ENCODE measurements at places on chromosomes 6 and 20.

- DNase-seq, result no peak
These were observed 22.8 kb downstream of the PANK2 start for GRCh38 chr20:3911956-3912355.

DNA sequence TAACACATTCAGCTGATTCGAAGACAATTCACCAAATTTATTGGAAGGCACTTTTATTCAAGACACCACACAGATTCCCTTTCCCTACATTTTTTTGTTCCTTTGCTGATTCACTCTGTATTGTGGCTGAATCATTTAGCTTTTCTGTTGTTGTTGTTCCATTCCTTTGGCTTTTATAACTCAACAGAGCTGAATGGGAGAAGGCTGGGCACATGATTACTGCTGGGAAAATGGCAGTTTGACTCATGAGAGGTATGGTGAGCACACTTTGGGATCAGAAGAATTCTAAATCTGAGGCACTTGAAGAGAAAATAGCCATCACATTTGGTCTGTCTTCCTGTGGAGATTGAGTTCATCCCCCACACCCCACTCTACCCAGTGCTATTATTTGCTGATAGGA is 15.7 kb upstream of the SAYSD1 start:
- no peak for DNase-seq

DNA sequence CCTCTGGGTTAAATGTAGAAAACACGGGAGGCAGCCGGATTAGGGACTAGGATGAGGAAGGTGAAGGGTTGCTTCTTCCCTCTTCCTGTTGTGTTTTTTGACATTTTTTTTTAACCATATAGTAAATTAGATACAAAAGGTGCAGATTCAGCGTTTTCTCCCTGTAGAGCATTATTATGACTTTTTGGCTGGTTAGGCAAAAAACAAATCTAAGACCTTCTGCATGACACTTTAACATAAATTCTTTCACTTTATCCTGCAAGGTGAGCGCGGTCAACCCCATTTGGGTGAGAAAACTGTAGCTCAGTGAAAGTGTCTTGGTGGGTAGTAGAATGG is 1.3 kb downstream of the SLC16A10 start:
- no peak for DNase-seq

- no peak for DNase-seq
These were observed 126.6 kb upstream of the SALL4 start for GRCh38 chr20:51928931-51929330.

DNA sequence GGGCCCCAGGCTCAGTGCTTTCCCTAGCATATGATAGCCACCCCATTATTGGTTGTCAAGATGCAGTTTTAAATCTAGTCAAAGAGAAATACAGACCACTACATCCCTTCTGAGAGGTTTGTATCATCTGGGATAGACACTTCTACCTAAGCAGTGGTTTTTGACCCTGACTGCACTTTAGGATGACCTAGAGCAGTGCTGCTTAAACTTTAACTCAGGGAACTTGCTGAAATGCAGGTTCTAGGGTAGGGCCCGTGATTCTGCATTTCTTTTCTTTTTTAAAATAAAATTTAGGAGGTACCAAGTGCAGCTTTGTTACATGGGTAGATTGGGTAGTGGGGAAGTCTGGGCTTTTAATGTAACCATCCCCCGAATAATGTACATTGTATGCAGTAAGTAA is 18.7 kb downstream of the TM9SF4 start:
- no peak for DNase-seq

DNA sequence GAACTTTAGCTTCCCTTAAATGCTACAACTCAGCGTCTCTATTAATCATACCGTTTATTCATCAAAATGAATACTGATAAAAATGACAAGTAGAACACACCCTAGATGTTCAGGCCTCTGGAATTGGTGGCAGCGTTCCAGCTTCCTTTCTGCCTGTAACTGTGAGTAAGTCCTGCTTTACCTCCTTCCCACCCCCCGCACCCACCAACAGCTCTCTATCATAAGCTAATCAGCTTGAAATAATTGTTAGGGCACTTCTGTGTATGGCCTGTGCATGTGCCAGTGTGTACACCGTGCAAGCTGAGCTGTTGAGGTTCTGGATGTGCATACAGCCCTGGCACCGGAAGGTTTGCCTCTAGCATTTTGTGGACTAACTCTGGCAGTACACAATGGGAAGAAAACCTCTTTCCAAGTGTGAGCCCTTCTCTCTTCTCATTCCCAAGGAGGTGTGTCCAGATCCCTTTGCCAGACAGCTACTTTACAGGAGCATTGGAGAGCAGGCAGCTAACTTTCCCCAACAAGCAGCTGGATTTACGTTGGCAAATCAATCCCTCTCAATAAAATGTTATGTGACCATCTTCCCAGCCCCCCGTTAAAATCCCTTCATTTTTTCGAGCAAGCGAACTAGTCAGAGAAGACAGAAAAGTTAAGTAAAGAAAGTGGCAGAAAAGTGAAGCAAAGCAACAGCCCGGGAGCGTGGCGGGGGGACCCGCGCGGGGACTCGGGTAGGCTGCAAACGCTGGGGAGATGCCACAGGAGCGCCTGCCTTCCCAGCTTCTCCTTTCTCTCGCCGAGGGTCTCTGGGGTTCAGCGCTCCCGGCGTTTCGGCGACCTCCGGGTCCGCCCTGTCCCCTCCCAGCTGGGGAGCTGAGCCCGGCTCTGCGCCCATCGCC is 803 bp upstream of the ADGRG6 start:
- DNase-seq, result no peak

DNA sequence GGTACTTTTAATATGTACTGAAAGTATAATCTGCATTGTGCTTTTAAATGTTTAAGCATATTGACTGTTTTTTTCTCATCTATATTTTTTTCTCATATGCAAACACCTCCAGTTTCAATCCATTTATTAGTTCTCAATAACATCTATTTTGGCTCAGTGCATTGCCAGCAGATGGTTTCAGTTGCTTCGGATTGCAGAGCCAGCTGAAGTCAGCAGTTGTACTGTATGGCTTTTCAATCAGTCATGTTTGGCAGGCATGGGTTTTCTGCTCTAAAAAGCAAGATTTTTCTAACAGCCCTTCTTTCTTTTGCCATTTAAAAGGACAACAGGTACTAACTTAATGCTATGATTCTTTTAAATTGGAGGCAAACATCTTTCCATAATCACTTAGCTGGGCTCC is 121.2 kb downstream of the CD109 start:
- no peak for DNase-seq
